Sigmoid colon (tissue), 7 donors: ENCODE measurements at places on chromosomes 12 and 14. TPM values are rescaled to one million over a fixed set of nuclear protein-coding genes. Genes with fewer than 3 reads are reported as not detected.

DNA sequence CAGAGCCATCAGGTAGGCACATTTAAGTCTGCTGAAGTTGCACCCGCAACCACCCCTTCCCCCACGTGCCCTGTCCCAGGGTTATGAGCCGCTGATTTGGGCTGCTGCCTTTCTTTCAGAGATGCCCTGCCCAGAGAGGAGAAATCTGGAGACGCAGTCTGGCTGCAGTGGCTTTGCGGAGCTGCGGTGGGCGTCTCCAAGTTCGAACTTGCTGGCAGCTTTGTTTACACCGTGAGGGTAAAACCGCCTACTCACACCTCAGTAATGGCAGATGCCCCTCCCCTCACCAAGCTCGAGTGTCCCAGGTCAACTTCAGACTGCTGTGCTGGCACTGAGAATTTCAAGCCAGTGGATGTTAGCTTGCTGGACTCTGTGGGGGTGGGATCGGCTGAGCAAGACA lies 14.7 kb downstream of the PTCSC3 start:
- DNase-seq, result no peak

GRCh38 chr12:9651265-9651729 lies 18.2 kb upstream of the CLEC2D start:
- no peak for DNase-seq

- no peak for DNase-seq
Observed at GRCh38 chr12:12872139-12872933, 19.0 kb upstream of the GPRC5A start.

GRCh38 chr12:19462406-19462805 lies 23.1 kb downstream of the AEBP2 start:
- no peak for DNase-seq

GRCh38 chr14:100504372-100505078 lies 82.7 kb downstream of the BEGAIN start:
- DNase-seq, result no peak

GRCh38 chr14:66782853-66783252 lies 274.9 kb downstream of the GPHN start:
- no peak for DNase-seq

GRCh38 chr14:68327231-68327630 lies 465.6 kb downstream of the ZFP36L1 start:
- DNase-seq, result no peak

GRCh38 chr14:43449291-43449690 lies 1057.8 kb downstream of the FSCB start:
- DNase-seq, result no peak

GRCh38 chr12:120977531-120978295 lies 630 bp upstream of the HNF1A start:
- DNase-seq, result no peak

GRCh38 chr12:2215709-2216560 lies 163.1 kb downstream of the CACNA1C start:
- DNase-seq, result no peak

- DNase-seq, result no peak
Observed at GRCh38 chr12:119446459-119446858, 111.9 kb downstream of the CCDC60 start.

DNA sequence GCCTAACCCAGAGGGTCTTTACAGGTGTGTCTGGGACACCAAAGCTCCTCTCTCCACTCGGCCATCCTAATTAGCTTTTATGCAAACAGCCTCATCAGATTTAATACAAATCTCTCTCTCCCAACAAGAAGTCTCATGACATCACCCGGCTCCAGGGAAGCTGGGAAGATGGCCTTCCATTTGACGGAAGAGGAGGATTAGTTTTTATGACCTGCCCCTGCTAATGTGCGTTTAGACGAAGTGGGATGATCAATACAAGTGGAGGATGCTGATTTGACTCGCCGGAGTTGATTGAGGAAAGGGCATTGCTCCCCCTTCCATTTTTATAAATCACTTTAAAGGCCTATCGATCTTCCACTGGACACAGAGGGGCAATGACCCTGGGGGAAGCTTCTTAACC lies 239.2 kb downstream of the BCL11B start:
- no peak for DNase-seq

GRCh38 chr14:37397941-37398215 lies 197.2 kb downstream of the FOXA1 start:
- DNase-seq, result no peak

DNA sequence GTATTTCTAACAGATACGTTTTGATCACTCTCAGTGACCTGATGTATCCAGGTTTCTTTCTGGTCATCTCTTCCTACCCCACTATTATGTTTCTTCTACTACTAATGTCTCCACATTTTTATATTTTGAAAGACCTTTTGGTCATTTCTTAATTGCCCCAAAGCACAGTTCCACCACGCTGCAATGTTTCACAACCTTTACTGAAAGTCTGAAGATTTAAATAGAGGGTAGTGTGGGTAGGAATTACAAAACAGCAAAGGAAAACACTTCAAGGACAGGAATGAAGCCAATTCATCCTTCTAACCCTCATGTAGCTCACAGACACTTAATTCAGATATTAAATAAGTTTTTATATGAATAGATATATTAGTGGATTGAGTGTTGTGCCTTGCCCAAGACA lies 36.1 kb upstream of the SLC16A7 start:
- no peak for DNase-seq

GRCh38 chr12:12721814-12722434 lies 4.8 kb downstream of the CDKN1B start:
- DNase-seq, result no peak

DNA sequence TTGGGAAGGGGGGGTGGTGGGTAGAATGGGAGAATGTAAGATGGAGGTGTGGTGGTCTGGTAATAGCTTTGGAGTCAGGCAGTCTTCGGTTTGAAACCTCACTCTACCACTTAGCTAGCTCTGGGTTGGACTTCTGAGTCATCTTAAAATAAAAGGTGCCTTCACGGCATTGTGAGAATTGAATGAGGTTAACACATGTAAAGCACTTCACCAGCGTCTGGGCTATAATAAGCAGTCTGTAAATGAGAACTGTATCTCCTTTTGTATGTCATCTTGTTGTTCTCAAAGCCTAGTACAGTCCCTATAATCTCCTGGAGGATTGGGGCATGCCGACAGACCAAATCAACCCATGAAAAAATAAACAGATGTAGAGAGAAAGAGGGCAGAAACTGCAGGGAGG lies 11.2 kb downstream of the C2CD5 start:
- no peak for DNase-seq

The GARIN6 gene
- not detected for total RNA-seq

The EMP1 gene
- total RNA-seq, result 72.1 TPM

The OR4E2 gene
- not detected for total RNA-seq

The ACOT4 gene
- total RNA-seq, result 0.36 TPM

The PTGDR gene
- total RNA-seq, result not detected

The NGB gene
- 10.0 TPM for total RNA-seq

The TOMM20L gene
- not detected for total RNA-seq

The CLEC6A gene
- not detected for total RNA-seq

The CD69 gene
- 2.7 TPM for total RNA-seq
